Upper lobe of left lung (tissue), 6 donors: ENCODE measurements at places on chromosomes 16 and 17.
A peak's percentile ranks its signal among the peaks of the same experiment; 100 is the strongest.

DNA sequence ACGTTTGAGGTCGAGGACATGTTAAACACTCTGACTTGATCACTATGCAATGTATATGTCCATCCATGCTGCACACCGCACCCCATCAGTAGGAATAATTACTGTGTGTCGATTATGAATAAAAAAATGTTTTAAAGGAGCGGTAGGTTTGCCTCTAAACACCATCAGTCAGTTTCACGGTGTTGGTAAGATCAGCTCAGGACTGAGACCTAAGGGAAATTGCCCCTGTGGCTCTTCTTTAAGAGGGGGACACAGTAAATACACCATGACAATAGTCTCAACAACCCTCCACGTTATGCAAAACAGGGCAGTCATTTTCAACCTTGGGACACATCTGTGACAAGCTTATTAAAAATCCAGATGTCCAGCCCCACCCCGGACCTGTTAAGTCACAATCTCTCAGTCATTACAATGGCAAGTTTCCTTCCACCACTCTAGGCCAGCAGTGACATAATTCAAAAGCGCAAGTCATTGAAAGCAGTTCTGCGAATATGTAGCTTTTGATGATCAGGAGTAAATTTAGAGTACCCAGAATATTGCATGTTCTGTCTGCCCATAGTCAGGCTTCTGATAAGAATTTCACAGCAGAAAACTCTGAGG is 1.2 kb downstream of the ATMIN start:
- DNase-seq = no peak

GRCh38 chr16:52783616-52784015 is 236.7 kb upstream of the TOX3 start:
- no peak for DNase-seq

DNA sequence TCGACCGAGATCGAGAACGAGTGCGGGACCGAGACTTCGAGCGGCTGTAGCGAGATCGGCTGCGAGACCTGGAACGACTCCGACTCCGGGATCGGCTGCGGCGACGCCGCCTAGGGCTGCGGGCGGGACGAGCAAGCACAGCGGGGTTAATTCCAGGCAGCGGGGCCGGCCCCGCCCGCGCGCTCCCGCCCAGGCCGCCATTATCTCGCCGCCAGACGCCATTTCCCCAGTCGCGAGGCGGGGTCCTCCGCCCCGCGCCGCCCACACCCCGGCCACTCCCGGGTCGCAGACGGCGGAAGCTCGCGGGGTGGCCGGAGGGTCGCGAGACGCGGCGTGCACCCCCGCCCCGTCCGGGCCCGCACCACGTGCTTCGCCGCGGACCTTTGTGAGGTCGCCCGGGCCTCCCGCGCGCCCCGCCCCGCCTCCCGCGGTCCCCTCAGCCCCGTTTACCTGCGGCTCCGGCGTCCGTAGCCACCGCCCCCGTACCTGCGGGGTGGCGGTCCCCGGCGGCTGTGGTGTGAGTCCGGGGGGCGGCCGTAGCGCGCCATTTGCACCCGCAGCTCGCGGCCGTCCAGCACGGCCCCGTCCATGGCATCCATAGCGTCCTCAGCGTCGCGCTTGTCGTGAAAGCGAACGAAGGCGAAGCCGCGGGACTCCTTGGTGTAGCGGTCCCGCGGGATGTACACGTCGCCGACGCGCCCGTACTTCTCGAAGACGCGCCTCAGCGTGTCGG is 616 bp downstream of the SRSF2 start:
- peak; percentile 80 for DNase-seq

DNA sequence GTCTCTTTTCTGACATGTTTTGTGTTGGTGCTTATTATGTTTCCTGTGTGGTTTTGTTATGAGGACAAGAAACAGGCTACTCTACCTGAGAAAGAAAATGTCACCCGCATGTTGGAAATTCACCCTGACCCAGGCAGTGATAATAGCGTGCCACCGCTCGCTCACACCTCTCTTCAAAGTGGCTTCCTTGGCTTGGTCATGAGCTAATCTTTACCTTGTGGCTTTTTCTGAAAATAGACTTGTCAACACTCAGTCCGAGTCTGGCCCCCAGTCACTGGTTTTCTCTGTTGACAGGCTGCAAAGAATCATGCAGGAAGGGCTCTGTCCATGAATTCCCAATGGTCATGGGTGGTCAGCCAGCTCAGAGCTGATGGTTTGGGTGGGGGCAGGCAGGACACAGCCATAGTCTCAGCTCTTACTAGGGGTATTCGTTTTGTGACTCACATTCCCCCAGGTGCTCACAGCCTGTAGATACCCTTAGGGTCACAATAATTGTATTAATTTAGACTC is 121.3 kb upstream of the CACNG5 start:
- peak; percentile 36 for DNase-seq

DNA sequence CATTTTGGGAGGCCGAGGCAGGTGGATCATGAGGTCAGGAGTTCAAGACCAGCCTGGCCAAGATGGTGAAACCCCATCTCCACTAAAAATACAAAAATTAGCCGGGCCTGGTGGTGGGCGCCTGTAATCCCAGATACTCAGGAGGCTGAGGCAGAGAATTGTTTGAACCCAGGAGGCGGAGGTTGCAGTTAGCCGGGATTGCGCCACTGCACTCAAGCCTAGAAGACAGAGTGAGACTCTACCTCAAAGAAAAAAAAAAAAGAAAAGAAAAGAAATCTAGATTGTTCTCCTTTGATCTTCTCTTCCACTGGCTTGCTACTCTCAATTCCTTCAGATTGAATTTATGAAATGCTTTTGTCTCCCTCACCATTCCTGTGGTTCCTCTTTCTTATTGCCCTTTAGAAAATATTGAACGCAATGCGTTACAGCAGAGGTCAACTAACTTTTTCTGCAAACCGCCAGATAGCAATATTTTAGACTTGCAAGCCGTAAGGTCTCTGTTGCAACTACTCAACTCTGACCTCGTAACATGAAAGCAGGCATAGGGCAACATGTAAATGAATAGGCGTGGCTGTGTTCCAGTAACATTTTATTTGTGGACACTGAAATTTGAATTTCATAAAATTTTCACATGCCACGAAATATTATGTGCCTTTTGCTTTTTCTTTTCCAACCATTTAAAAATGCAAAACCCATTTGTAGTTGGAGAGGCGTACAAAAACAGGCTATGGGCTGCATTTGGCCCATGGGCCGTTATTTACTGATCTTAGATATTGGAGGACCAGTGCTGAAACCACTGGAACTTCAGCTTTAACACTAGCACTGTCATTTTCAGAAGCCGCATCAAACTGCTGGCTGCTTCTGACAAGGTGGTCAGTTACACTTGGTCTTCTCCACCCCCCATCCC is 24.8 kb downstream of the PITPNC1 start:
- no peak for DNase-seq

GRCh38 chr16:28585674-28586073 is 11.2 kb downstream of the SULT1A2 start:
- no peak for DNase-seq

DNA sequence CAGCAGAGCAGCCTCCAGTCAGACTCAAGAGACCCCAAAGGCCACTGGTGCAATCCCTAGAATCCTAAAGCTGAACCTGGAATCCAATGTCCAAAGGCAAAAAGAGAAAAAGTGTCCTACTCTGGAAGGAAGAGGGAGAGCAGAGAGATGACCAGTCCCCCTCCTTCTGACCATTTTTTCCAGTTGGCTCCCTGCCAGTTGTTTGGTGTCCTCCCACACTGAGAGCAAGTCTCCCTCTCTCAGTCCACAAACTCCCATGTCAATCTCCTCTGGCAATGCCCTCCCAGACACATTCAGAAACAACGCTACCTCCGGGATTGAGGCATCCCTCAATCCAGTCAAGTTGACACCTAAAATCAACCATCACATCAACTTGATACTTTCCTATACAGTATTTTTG is 4.3 kb upstream of the CLEC19A start:
- no peak for DNase-seq

DNA sequence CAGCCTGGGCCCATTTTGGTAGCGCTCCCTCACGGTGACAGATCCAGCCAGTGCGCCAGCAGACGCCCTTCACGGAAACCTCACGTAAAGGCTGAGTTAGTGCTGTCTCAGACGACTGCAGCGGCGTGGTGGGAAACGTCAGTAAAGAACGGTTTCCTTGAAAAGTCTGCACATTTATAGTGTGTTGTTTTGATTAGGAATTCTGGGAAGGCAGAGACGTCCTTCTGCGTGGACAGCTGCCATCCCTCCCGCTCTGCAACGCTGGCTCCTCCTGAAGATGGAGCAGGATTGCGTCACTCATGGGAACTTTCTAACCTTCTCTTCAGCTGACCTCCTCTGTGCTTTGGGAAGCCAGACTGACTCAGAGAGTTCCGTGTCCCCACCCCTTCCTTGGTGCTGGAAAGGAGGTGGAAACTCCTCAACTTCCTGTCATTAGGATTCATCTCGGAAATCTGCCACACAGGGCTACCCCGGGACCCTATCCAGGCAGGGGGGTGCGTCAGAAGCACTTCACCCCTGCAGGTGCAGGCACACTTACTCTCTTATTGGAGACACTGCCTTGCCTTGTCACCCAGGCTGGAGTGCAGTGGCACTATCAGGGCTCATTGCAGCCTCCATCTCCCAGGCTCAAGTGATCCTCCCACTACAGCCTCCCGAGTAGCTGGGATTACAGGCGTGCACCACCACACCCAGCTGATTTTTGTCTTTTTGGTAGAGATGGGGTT is 24.3 kb upstream of the CRISPLD2 start:
- no peak for DNase-seq

- no peak for DNase-seq
Measured at GRCh38 chr17:75551266-75551665, 25.8 kb downstream of the LLGL2 start.

DNA sequence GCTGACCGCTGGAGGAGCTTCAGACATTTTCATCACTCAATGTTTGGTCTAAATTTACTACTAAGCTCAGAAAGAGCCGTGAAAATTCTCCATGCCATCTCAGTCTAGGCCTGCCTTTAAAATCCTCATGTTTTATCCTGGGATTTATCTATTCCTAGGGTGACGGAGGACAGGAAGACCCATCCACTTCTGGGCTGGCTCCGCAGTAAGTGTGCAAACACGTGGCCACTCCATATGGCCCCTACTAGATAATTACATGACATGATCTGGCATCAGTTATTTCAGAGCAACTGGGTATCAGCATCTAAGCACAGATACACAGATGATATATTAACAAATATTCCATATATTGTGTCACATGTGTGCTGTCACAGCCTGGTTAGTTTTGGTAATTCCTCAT is 77.8 kb upstream of the HS3ST4 start:
- no peak for DNase-seq

GRCh38 chr17:2402544-2402943 is 1.7 kb upstream of the MNT start:
- DNase-seq = no peak

- no peak for DNase-seq
Measured at GRCh38 chr16:25297151-25297787, 39.6 kb upstream of the ZKSCAN2 start.

DNA sequence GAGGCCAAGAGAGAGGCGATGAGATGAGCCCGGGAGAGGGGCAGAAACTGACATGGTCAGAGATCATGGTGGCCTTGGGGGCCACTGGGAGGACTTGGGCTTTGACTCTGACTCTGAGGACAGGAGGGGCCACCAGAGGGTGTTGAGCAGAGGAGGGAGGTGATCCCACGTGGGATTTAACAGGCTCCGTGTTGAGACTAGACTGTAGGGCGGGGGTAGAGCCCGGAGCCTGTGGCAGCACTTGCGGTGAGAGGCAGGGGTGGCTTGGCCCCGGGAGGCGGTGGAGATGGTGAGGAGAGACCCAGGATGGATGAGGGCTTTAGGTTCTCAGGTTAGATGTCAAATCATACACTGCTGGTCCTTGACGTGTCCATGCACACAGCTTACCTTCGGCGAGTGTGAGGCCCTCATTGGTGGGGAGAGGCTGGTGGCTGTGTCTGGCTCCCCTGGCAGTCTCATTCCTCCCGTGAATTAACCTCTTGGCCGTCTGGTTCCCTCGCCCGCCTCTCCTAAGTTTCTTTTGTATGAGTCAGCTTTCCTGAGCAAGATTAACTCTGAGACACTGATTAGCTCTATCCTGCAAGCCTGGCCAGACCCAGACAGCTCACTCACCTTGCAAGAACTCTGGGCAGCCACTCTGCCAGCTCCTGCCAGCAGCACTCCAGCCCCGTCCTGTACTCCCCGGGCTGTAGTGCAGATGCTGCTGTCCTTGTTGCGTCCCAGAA is 39.7 kb downstream of the VPS35L start:
- DNase-seq = peak; percentile 33

- DNase-seq = no peak
Measured at GRCh38 chr16:33059206-33059605, 134.8 kb upstream of the TP53TG3C start.

- DNase-seq = no peak
Measured at GRCh38 chr17:15261802-15262290, 3.3 kb downstream of the PMP22 start.

DNA sequence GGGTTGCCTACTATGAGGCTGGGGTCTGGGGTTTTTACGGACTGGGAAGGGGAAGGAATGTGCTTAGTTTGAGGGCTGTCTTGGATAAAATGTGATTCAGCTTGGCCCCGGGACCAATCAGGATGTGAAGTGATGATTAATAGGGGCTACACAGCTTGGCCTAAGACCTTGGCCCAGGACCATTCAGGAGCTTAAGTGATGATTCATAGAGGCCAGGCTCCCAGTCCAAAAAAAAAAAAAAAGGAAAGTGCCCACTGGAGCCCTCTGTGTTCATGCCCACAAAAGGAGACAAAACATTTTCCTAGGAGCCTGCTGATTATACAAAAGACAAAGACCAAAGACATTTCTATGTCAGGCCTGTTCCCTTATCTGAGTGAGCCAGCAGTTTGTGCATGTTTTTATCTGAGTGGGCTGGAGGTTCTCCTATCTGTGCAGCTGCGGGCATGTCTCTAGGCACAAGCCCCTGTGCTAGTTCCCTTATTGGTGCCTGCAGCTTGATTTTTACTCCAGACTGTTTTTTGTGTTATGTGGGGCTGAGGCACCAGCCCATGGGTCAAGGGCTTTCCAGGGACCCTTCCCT is 898.2 kb upstream of the GOT2 start:
- no peak for DNase-seq

GRCh38 chr17:5675625-5676421 is 91.5 kb upstream of the NLRP1 start:
- DNase-seq = no peak

DNA sequence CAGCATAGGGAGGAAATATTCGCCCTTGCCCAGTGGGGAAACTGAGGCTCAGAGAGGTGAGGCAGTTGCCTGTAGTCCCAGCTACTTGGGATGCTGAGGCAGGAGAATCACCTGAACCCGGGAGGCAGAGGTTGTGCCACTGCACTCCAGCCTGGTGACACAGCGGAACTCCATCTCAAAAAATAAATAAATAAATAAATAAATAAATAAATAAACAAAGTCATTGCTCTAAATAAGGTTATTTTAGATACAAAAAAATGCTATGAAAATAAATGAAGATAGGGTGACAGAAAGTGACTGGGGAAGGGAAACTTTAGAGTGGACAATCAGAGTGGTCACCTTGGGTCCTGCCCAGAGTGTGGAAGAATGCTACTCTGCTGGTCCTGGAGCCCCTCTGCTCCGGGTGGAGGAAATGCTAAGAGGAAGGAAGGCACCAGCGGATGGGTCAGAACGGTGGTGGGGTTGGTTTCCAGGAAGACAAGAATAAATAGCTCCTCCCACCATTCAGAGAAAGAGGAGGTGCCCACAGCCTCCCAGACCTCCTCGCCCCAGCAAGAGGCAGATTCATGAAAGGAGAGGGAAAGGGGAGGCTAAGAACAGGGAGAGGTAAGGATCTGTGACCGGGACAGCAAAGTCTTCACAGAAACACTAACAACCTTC is 17.6 kb downstream of the TRPV3 start:
- no peak for DNase-seq

- no peak for DNase-seq
Measured at GRCh38 chr16:54009464-54010176, 277.0 kb downstream of the IRX3 start.
